Ammon's horn (tissue), 1 donor: ENCODE measurements at places on chromosomes 4 and X.

- DNase-seq, result no peak
Observed at GRCh38 chr4:37983951-37984350, 23.8 kb downstream of the PTTG2 start.

DNA sequence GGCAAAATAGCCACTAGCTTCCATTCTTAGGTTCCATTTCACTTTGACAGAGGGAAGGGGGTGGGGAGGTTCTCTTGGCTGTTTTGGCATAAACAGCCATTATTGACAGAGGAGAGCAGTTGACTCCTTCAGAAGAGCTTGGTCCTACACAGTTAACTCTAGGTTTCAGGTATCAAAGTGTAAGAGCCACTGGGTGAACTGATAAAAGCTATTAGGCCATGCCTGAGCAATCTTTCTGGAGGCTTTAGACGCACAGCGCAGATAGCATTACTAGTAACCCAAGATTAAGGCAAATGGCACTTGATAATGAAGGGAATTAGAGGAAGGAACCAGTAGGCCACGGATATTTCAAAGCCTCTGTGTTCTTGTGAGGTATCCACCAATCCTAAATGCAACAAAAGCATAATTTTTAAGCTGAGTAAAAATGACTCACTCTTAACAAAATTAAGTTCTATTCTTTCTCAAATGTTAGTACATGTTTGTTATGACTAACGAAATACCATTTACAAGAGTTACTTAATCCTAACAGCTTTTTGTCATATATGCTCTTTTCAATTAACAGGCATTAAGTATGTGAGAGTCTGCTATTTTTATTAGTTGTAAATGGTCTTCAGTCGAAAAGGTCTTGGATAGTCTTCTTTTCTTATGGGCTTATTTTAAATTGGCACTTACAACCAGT is 53.6 kb downstream of the SLC7A11 start:
- no peak for DNase-seq

GRCh38 chr4:56860781-56861180 is 39.3 kb upstream of the SPINK2 start:
- DNase-seq, result no peak

DNA sequence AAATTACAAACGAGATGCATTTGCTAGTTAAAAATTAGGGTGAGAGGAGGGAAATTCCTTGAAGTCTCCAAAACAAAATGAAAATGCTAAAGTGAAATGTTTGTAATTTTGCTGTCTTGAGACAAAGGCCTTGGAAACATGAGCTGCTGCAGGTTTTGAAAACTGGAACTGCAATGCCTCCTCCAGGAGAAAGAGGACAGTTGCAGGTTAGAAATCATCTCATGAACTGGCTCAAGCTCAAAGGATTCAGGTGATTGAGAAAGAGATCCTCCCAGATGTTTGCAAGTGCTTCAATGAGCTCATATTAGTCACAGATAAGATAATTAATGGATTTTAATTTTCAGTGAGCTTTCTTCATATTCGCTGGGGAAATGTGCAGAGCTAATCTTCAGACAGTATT is 32.4 kb downstream of the SMPX start:
- peak; percentile 25 for DNase-seq

DNA sequence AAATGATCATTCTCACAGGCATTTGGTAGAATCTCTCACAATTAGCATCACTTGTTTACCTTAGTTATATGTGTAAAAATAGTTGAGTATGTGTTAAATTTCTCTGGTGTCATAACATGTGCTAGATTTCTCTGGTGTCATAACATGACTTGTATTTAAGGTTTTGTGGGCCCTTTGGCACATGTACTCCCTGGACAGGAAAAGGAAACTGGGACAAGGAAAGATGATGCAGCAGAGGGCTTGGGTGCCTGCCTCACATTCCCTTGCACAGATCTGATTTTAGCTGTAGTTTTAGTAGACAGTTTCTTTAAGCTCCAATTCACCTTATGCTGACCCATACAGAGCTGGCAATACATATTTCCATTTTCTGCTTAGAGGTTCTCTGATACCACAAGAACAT is 726.0 kb downstream of the C4orf33 start:
- DNase-seq, result no peak

DNA sequence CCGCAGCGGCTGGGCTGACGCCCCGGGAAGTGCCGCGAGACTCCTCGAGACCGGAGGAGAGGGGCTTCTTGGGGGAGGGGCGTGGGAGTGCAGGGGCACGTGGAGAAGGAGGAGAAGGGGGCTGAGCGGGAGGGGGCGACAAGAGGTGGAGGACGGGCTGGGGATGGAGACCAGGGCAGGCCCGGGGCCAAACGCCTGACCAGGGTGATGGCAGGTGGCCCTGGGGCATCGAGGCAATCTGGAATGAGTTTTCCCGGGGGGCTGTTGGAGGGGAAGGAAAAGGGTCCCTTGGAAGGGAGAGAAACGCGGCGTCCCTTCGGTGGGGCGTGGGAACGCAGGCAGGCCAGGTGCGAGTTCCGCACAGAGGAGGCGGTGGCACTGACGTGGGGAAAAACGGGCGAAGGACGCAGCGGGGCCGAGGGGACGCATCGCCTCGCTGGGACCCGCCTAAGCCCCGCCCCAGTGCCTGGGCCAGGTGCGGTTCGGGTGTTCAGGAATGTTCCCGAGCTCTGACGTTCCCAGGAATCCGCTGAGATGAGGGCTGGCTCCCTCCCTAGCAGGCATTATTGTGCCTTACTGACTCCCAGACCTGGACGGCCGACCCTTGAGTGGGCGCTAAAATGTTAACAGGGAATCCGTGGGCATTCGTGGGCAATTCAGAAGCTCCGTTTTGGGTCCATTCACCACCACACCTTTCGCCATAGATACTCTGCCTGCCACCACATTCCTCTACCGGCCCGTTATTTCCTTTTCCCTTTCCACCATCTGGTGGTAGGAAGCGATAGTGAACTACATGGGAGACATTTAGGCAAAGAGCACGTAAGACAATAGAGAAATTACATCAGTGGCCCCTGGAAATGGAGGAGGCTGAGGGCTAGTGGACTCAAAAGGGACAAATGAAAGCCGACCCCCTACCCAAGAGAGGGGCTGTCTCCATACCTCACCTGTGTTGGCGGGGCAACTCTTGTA is 795 bp upstream of the SH3KBP1 start:
- peak; percentile 76 for DNase-seq

DNA sequence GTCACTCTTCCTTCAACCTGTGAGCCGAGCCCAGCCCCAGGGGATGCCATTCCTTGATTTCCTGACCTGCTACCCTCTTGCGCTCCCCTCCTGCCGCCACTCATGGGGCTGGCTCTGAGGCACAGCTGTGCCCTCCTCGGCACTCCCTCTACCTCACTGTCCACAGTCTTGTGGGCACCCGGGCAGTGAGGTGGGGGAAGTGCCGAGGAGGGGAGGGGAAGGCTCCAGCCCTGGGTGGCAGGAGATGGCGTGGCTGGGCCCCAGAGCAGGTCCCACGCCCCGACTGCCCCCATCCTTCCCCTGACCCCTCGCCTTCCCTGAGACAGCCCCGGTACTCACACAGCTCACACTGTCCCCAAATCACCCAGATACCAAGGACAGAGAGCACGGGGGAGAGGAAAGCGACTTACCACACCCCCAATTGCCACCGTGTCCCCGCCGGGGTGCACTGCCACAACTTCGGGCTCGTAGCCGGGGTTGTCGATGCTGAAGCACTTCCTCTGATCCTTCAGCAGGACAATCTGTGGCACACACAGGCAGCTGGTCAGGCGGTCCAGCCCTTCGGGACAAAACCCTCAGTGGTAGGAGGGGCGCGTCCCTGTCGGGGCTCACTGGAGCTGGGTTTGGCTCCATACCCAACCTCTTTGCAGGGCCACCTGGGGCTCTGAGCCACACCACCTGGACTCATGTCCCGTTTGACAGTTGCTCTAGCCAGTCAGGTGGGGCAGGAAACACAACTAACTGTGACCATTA is 37.9 kb downstream of the WDR1 start:
- DNase-seq, result no peak

DNA sequence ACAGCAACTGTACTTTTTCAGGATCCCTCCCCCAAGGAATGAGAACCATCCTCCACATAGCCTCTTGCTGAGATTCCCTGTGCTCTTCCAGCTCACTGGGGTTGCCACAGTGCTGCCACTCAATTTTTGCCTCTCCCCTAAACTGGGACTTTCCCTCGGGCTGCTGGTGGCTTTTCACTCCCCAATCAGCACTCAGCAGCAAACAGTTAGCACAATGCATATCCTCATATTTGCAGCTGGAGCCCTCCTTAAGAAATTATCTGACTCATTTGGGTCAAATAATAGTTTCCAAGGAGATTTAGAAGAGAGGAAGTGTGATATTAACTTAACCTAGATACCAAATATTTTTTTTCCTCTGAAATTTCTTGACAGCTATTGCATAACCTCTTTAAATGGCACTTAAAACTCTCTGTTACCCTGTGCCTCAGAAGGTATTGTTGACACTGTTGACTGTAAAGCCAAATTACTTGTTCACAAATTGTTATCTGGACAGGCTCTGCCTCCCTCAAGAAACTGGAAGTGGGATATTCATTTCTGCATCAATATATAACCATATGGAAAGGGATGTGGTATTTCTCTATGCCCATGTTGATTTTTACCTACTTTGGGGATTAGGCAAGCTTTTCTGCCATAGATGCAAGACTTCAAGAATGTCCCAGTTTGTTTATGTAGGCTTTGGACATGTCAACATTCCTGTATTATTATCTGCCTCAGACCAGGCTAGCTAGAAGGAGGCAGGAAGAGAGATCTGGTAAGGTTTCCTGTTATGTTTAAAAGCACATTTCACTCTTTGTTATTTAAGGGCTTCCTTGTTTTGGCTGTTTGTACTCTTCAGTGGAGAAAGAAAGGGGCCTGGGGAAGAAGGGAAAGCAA is 58.0 kb downstream of the SEPTIN11 start:
- DNase-seq, result no peak

DNA sequence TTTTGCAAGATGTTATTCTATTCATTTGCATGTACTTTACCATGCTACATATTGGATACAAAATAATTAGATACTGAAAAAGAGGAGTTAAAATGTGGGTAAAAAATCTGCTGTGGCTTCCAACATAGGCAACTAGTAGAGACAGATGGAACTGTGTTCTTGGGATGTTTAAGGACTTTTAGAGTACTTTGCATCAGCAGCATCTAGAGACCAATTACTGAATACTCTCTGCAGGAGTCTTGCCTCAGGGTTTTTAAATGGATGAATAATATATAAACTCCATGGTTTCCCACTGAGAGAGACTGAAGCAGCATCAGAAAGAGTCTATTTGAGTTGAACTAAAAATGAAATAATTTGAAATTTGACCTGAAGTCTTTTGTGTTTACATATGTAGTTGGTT is 676.7 kb downstream of the GALNTL6 start:
- no peak for DNase-seq
